SIG-M5 (cell line): ENCODE measurements at places on chromosomes 11 and 22.

GRCh38 chr11:94550513-94550912 lies 6.8 kb downstream of the FUT4 start:
- no peak for DNase-seq

GRCh38 chr11:57648801-57649735 lies 644 bp downstream of the YPEL4 start:
- DNase-seq = no peak

DNA sequence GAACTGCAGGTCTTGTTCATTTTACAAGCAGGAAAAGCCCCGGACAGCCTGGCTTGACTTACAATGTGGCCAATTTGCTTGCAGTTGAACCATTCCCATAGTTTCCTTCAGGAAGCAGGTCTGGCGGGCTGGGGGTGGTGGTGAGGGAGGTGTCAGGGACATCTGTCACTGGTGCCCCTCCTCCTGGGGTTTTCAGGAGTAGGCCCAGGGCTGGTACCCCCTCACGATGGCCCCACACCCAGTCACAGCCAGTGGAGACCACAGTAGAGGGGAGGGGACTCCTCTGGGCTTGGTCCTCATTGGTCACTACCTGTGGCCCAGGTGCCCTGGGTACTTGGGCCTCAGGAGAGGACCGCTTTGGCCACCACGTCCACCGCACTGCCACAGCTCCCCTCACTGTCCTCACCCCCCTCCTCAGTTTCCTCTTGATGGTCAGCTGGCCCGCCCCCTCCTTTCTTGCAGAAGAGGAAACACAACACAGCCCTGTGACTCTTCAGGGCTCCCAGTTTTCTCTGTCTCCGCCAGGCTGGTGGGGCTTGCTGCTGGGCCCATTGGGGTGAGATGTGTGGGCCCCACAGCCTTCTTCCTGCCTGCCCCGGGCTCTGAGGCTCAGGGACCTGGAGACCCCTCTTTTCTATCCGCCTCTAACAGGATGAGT lies 39.8 kb upstream of the SHISAL1 start:
- no peak for DNase-seq

DNA sequence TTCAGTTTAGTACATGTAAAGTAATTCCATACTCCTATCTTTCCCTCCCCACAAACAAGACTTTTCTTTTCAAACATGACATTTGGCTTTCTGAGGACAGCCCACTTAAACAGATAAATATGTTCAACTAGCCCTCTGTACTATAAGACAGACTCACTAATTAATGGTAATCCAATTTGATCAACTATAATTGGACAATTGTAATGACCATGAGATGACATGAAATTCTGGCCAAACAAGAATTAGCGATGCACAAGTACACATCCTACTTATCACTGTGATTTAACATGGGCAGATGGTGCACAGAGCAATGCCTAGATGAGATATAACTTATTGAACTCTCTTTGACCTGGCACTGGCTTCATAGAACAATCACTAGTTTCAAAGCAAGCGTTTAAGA lies 1033.7 kb upstream of the CCDC90B start:
- DNase-seq = no peak

DNA sequence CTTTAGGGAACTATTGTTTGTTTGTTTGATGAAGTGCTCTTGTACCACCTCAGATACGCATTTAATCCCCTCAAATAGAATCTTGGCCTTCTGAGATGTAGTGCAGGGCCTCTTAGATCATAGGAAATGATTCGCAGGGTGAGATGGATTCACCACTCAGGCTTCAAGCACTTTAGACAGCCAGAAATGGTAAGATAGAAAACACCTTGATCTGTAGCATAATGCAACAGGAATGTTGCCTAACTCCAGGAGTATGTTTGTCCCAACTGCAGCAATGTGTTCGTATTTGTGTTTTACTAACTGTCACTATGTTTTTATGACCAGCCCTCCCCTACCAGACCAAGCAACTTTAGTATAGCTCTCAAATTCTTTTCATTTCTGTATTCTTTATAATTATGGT lies 761.2 kb downstream of the NELL1 start:
- DNase-seq = no peak

- no peak for DNase-seq
Observed at GRCh38 chr11:19849947-19850593, 137.4 kb downstream of the NAV2 start.

- no peak for DNase-seq
Observed at GRCh38 chr11:1500466-1501420, 14.2 kb upstream of the MOB2 start.

DNA sequence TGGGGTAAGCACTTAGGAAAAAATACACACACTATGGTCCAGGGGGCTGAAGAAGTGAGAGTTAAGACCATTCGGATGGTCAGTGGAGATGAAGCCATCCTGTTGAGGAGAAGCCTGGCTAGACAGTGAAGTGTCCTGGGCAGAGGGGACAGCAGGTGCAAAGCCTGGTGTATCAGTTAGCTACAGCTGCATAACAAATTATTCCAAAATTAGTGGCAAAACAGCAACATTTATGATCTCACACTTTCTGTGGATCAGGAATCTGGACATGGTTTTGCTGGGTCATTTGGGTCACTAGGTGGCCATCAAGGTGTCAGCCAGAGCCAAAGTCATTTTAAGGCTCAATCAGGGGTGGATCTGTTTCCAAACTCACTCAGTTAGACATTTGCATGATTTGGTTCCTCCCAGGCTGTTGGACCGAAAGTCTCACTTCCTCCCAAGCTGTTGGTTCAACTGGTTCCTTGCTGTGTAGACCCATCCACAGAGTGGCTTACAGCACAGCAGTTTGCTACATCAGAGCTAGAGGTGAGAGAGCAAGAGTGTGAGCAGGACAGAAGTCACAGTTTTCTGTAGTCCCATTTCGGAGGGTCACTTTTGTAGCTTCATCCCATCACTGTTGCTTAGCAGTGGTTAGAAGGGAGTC lies 80.1 kb upstream of the ALX4 start:
- DNase-seq = no peak

GRCh38 chr11:69705901-69706787 lies 2.3 kb upstream of the FGF19 start:
- DNase-seq = no peak

DNA sequence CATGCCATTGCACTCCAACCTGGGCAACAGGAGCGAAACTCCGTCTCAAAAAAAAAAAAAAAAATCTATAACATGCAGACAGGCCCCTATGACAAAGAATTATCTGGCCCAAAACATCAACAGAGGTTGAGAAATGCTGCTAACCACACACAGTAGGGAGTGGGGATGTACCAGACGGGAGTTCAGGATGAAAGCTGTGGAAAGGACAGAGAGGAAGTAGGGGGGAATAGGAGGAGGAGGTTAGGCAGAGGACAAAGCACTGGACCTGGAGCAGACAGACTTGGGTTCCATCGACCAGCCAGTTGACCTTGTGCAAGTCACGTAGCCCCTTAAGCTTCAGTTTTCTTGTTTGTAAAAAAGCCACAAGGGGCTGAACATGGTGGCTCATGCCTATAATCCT lies 12.5 kb downstream of the LRP4 start:
- DNase-seq = no peak

DNA sequence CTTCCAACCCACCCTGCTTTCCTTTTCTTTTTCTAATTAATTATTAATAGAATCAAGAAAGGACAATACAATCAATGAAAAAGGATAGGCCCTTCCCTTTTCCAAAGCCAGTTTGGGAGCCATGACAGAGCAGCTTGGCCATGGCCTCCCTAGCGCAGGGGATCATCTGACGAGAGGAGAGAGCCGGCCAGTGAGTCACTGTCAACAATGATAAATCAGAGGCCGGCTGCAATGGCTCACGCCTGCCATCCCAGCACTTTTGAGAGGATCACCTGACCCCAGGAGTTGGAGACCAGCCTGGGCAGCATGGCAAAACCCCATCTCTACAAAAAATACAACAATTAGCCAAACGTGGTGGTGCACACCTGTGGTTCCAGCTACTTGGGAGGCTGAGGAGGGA lies 27.5 kb upstream of the KRTAP5-7 start:
- DNase-seq = no peak

GRCh38 chr11:46492532-46492931 lies 101.0 kb upstream of the CHRM4 start:
- DNase-seq = no peak

DNA sequence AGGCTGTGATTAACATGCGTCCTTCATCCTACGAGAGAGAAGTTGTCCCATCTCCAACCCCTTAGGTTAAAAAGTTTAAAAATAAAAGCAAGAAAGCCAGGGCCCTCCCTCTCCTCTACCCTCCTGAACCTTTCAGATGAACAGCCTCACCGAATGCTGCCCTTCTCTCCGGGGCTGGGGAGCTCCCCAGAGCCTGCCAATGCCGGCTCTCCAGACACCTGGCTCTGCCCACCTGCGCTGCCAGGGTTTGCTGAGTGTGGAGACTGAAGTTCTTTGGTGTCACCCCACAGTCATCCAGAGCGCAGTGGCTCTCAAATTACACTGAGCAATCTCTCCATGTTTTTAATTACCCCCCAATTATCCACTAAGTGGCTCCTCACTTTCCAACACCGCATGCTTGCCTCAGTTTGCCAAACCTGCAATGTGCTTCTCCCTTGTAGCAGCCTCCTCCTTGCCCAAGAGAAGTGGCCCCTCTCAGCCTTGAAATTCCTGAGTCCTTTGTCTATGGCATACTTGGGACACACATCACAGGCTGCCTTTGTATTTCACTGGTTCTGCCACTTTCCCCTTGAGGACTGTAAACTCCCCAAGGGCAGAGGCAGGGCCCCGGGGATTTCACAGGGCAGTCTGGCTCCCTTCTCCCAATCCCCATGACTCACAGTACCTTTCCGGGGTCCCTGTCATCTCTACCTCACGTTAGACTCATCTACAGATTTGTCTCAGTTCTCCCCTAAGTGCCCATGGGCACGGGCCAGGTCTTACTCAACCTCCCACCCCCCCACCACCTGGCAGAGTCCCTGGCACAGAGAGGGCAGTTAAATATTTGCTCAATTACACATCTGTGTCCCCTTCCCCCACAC lies 2.0 kb downstream of the MYH9 start:
- DNase-seq = no peak

DNA sequence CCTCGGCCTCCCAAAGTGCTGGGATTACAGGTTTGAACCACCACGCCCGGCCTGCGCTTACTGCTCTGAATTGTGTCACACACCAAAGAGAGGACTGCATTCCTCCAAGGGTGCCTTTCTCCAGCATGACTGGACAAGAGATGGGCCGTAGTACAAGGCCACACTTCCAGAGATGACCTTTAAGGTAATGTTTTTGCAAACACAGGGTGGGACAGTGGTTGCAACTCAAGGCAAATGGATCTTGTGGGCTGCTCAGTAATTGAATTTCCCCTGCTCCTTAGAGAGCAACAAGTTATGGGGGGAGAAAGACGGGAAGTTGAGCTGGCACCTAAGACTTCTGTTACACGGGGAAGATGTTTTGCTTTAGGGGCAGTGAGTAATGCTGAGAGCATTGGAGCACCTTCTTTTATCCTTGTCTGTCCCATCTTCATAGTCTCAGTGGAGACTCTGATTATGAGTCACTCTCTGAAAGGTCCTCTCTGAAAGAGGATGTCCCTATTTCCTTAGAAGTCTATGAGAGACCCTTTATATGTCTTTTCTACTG lies 66.3 kb downstream of the C11orf91 start:
- DNase-seq = no peak

- DNase-seq = no peak
Observed at GRCh38 chr11:122091835-122092234, 24.2 kb downstream of the BLID start.

DNA sequence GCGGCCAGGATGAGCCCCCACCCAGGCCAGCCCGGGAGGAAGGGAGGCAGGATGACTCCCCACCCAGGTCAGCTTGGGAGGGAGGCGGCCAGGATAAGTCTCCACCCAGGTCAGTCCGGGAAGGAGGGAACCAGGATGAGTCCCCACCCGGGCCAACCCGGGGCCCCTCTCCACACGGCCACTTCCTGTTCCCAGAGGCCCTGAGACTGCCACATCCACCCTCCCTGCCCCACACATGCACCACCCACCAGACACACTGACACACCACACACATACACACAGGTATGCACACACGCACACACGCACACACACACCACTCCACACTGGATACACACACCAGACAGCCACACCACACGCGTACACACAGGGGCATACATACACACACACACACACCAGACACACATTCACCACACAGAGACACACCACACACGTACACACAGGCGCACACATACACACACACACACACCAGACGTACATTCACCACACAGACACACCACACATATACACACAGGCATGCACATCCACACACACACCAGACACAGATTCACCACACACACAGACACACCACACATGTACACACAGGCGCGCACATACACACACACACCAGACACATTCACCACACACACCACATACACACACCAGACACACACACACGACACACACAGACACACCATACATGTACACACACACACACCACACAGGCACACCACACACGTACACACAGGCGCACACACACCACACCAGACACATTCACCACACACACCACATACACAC lies 84.9 kb upstream of the PRR5 start:
- no peak for DNase-seq

- no peak for DNase-seq
Observed at GRCh38 chr22:30949934-30950660, 18.5 kb downstream of the MORC2 start.

DNA sequence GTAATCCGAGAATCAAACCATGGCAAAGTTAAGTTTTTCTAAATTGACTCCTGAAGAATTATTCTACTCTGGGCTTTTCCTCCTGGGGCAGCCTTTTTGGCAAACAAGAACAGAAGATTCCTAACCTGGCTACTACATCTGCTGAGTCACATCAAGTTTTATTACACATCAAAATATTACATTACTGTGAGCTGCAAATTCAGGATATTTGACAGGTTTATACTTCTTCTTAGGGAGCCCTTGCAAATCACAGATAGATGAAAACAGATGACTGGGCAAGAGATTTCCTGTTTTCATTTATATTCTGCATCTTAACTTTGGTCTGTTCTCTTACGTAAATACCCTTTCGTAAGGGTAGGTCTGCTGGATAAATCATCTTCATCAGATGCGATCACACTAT lies 23.6 kb downstream of the XRRA1 start:
- DNase-seq = no peak

DNA sequence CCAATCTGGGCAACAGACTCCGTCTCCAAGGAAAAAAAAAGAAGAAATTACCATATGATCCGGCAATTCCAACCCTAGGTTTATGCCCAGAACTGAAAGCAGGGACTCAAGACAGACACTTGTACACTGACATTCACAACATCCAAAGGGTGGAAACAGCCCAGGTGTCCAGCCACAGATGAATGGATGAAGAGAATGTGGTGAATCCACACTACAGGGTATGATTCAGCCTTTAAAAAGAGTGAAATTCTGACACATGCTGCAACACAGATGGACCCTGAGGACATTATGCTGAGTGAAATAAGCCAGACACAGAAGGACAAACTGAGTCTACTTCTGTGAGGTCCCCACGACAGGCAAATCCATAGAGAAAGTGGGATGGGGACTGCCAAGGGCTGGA lies 43.9 kb downstream of the SGSM3 start:
- DNase-seq = no peak

GRCh38 chr22:46053563-46054090 lies 76.7 kb upstream of the WNT7B start:
- no peak for DNase-seq

- DNase-seq = no peak
Observed at GRCh38 chr11:130908770-130909625, 7.3 kb downstream of the SNX19 start.

GRCh38 chr11:35618497-35619115 lies 346 bp downstream of the FJX1 start:
- no peak for DNase-seq

- DNase-seq = no peak
Observed at GRCh38 chr22:36065462-36065774, 36.8 kb upstream of the RBFOX2 start.
